Left lobe of liver (tissue), 2 donors: ENCODE measurements at places on chromosomes 2 and 18. TPM values are rescaled to one million over a fixed set of nuclear protein-coding genes. Genes with fewer than 3 reads are reported as not detected.

- DNase-seq, result no peak
These were observed 20.2 kb upstream of the SFXN5 start for GRCh38 chr2:73091696-73092095.

- no peak for DNase-seq
These were observed 195.5 kb upstream of the RAB12 start for GRCh38 chr18:8413751-8414150.

DNA sequence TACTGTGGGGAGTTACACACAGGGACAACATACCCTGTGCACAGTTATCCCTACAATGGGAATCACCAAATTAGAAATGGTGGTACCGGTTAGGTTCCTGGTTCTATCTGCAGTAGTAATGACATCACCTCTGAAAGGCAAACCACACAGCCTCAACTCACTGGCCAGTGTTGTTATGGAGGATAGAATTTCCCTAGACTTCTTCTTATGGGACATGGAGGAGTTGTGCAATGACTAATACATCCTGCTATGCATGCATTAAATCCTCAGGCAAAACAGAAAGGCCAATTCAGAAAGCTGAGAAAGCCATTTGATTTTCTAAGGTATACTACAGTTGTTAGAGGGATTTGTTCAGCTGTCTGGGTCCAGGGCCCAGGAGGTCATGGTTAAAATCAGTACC, 439.3 kb downstream of the TMX3 start:
- DNase-seq, result no peak

DNA sequence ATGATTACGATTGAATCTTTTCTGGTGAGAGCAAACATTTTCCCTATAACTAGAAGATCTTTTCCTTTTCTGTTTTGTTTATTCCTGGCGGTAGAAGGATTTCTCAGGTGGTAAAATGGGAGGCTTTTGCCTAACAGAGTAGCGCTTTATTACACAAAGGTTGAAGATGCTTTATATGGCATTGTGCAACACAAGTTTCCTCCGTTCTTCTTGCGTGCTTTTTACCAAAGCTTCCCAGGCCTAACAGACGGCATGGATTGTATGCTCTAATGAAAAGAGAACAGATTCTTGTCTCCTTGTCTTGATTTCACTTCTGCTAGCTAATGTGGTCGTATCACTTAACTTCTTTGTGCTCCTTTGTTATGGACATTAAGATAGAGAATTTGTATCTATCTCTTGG, 43.8 kb downstream of the MYO1B start:
- no peak for DNase-seq

- no peak for DNase-seq
These were observed 161.6 kb downstream of the LCLAT1 start for GRCh38 chr2:30608643-30609042.

DNA sequence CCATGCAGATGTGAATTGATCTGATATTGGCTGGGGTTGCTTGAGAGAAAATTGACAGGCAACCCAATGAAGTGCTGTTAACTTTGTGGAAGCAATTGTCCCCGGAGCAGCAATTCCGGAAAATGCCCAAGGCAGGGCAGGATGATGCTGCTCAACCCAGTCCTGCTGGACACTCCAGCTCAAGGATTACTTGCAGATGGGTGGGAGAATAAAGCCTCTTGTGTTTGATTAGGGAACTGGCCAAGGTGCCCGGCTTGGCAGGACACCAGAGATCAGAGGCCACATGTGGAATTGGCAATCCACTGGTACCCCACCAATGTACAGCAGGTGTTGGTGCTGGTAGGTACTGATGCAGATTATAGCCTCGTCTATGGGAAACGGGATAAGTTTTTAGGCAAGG, 12.3 kb upstream of the C2orf42 start:
- DNase-seq, result peak; percentile 77

DNA sequence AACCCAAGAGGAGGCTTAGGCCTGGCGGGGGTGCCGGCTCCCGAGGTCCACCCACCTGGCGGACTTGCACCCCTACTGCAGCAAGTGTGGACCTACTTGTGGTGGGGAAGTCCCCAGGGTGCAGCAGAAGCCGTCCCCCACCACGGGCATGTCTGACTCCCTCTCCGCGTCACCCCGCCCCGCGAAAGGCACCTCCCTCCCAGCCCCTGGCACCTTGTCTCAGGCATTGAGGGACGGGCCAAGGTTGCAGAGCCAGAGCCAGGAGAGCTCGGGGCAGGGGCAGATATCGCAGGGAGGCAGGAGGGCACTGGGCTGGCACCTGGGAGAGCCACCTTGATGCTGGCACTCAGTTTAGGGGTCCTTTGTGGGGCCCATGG, 19.0 kb downstream of the CROCC2 start:
- peak; percentile 41 for DNase-seq

DNA sequence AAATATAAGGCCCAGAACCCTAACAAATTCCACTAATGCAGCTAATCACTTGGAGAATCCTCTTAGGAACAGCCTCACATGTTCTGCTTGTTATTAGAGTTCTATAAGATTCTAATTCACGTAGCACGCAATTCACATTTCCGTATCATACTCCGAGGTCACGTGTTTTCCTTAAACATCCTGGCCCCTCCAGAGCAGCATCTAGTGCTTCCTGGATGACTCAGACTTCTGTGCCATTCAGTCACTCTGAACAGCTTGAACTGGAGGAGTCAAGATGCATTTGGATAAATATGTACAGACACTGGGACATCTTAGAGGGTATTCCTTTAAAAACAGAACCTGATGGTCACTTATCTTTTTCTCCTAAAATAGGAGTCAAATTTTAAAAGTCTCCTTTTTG, 156.5 kb downstream of the MYO5B start:
- no peak for DNase-seq

- no peak for DNase-seq
These were observed 110.7 kb downstream of the MDH1 start for GRCh38 chr2:63699549-63699839.

FAM228A gene
- total RNA-seq, result 0.20 TPM

GKN2 gene
- not detected for total RNA-seq

C1QL2 gene
- not detected for total RNA-seq

C2orf80 gene
- total RNA-seq, result not detected
